ENCODE measurements at places on chromosomes 16 and 17.

DNA sequence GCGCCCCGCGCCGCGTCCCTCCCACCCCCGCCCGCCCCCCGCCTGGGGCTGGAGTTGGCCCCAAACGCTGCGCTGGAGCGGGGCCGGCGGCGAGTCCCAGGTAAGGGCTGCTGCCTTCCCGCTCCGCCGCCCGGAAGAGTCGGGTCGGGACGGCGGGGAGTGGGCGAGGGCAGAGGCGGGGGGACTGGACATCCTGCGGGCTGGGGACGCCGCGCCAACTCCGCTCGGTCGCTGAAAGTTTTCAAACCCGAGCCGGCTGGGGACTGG, 469 bp downstream of the GPRC5C start:
- no peak for DNase-seq

DNA sequence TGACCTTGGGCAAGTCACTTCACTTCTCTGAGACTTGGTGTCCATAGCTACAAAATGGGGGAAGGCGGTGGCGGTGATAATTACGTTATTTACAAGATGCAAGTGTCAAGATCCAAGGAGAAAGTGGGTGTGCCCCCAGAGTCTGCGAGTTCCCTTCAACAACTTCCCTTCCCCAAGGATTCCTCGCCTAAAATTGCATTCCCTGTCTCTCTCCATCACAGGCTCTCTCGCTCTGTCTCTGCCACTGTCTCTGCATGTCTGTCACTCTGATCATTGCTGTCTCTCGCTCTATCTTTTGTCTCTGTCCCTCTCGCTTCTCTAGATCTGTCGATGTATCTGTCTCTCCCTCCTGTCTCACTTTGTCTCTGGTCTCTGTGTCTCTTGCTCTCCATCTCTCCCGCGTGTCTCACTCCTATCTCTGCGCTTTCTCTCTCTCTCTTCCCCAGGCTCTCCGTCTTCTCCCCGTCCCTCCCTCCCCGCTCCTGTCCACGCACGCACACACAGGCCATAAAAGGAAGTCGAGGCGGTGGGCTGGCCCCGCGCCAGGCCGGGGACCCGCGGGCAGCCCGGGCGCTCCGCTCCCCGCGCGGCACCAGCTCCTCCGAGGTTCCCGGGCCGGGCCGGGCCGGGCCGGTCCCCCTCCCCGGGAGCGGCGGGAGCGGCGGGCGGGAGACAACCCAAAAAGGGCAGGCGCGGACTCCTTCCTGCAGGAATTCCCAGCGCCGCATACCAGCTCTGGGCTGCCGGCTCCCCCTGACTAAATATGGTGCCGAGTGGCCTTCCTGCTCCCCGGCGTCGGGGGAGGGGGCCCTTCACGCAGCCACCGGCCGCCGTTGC, 1.1 kb upstream of the MYH11 start:
- no peak for DNase-seq

GRCh38 chr16:17804857-17805256, 334.1 kb upstream of the XYLT1 start:
- DNase-seq = peak; percentile 10

GRCh38 chr16:80100846-80101451, 439.8 kb upstream of the DYNLRB2 start:
- DNase-seq = no peak

GRCh38 chr17:15232517-15232915, 32.6 kb downstream of the PMP22 start:
- DNase-seq = no peak

Data from Ammon's horn (tissue), 1 donor.